NCI-H524 treated with DMSO at 0.1 percent for 48 hours (cell line): ENCODE measurements at places on chromosomes 5 and 9.
A peak's percentile ranks its signal among the peaks of the same experiment; 100 is the strongest.

DNA sequence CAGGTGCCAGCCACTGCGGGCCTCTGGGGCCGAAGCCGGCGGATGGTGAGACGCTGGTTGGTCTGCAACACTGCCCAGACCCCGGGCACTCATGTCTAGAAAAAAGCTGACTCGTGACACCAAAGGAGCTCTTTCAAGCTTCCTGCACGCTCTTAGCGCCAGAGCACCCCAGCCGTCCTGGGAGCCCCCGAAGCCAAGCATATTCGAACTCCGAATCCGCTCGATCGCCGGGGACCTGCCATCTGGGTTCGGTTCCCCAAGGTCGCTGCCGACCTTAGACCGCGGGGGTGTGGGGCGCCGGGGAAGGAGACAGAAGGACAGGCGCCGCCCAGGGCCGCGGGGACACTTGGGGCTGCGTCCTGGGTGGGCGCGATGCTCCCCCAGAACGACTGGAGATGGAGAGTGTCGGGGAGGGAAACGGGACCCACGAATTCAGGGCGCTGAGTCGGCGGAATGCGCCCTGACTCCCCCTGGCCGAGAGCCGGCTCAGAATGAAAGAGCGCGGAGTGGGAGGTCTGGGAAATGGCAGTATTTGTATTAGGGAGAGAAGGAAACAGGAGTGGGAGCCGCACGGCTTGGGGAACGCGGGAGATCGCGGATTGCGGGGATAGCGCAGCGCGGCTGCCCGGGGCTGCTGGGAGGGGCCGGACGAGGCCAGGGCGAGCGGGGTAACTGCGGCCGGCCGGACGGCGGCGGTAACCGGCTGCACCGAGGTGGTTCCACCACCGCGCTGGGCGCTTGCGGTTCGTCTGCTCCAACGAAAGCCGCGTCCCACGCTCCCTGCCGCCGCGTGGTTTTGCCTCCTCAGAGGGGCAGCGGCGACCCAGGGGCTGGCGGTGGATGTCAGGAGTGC is 20.1 kb upstream of the MARCHF6 start:
- no peak for DNase-seq

DNA sequence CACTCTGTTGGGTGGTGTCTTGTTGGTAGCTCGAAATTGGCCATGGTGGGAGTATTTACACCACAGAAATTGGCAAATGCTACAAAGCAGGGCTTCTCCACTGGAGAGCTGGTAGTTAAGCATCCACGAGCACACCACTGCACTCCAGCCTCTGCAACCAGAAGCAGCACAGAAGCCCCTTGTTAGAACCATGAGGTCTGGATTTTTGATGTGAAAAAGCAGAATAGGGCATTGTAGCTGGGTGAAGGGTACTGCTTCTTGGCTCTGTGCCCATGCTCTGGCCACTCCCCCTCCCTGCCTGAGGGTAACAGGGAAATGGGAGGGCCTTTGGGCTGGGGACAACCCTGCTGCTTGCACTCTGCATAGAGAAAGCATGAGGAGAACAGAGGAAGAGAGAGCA is 81.2 kb upstream of the UBTD2 start:
- no peak for DNase-seq

DNA sequence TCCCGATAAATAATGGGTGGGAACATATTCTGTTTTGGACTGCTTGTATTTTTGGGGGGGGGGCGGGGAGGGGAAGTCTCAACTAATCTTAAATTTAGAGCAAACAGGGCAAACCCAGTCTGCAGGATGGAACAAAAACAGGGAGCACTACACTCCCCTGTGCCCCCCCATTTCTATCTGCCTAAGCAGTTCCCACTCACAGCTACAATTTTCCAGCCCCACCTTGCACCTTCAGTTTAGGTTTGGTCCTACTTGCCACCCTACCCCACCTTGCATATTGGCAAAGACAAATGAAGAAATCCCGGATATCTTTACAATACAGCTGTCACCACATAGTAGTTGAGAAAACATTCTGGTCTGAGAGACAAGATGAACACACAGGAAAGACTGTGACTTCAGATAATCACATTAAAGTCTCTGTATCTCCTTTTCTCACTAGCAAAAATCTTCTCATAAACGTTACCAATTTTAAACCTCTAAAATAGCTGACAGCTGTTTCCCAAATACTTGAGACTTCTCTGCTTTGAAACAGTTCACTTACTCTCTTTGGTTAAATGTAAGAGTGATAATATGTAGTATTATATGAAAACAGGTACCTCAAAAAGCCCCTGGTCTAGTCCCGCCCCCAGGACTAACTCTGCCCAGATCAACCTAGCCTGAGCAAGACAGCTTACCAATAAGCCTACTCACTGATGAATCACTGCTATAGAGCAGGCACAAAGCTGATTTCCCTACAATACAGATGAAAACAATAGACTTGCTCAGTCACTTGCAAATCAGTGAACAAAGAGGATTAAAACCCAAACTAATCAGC is 5.2 kb upstream of the RAPGEF6 start:
- DNase-seq: no peak

DNA sequence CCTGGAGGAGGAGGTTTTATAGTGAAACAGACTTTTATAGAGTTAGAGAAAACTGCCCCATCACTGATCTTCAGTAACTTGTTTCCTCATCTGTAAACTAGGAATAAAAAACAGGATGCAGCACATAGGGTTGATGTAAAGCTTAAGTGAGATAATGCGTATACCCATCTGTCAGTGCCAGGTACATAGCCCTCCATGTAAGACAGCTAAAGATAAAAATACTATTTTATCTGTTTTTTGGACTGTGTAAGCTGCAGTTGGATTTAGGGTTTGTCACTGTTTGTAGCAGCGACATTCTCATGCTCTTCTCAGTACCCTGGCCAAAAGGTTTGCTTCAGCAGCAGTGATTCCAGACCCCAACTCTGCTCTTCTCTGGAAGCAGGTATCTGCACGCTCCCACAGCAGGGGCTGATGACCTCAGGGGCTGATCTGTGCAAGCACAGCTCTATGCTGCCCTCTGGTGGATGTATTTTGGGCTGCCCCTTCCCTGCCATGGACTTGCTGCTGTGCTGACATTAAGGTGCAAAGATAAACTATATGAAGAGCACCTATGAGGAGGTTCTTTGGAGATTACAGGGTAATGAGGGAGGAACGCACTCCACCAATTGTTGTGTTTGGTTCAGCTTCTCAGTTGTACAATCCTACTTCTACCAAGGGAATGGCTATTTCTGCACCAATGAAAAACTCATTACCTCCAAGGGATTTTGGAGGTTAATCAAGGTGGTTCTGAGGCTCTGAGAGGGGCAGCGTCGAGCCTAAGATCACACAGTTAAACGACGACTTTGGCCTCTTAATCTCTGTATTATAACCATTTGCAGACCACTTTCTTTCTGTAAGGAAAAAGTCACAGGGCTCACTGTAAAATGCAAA is 13.1 kb downstream of the HMHB1 start:
- peak; percentile 75 for DNase-seq

GRCh38 chr5:5492087-5492933 is 69.8 kb downstream of the ICE1 start:
- DNase-seq: peak; percentile 64

GRCh38 chr5:39619168-39619818 is 194.5 kb upstream of the DAB2 start:
- DNase-seq: no peak

GRCh38 chr9:127803507-127804352 is 1.0 kb downstream of the FPGS start:
- DNase-seq: no peak

GRCh38 chr5:126808521-126808988 is 31.6 kb downstream of the LMNB1 start:
- no peak for DNase-seq

GRCh38 chr9:21002040-21002439 is 29.4 kb downstream of the HACD4 start:
- DNase-seq: no peak

DNA sequence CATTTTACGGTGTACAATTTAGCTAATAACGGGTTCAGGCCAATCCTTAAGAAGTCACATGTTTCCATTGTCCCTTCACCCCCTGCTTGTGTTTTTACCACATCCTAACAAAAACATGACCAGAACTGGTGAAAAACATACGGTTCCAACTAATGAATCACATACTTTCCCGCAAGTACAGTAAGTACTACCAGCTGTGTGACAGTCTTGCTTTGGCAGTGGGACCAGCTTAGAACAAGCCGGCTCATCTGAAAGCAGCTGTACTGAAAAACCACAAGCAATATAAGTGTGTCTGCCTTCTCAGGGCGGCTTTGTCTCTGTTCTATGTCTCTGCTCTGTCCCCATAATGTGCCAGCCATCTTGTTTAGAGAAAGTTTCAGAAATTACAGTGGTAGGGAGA is 242.5 kb downstream of the BNC2 start:
- no peak for DNase-seq

GRCh38 chr5:158313733-158314464 is 455.0 kb upstream of the CLINT1 start:
- DNase-seq: peak; percentile 11

GRCh38 chr9:5587024-5587423 is 41.9 kb upstream of the RIC1 start:
- no peak for DNase-seq

DNA sequence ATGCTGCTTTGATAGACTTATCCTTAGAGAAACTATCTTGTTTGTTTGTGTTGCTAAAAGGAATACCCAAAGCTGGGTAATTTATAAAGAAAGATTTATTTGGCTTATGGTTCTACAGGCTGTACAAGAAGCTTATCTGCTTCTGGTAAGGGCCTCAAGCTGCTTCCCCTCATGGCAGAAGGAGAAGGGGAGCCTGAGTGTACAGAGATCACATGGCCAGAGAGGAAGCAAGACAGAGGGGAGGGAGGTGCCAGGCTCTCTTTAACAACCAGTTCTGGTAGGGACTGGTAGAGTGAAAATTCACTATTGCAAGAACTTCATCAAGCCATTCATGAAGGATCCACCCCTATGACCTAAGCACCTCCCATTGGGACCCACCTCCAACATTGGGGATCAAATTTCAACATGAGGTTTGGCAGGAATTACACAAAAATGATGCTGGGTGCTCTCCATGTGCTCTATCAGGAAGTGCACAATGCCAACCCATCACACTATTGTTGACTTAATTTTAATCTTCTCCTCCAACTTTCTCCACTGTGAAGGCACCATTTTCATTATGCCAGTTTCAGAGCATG is 115.1 kb upstream of the SHB start:
- no peak for DNase-seq

DNA sequence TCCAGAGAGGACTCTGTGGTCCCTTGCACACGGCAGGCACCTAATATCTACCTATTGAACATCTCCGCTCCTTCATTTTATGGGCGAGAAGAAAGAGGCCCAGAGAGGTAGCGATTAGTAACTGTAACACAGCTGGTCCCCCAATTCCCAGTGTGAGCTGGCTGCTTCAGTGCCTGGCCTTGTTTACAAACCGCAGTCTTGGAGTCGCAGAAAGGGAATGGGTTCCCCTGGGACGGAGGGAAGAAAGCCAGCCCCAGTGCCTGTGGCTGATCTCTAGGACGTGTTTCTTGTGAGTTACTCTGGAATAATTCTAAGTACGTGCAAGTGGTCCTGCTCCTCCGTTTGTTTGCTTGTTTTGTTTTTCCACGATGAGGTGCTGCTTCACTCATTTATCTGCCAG is 52.0 kb downstream of the CFAP77 start:
- no peak for DNase-seq

- no peak for DNase-seq
Observed at GRCh38 chr9:69012696-69013381, 1.1 kb downstream of the PRKACG start.

- DNase-seq: no peak
Observed at GRCh38 chr9:105121861-105122430, 122.5 kb upstream of the SLC44A1 start.

- no peak for DNase-seq
Observed at GRCh38 chr9:130220352-130220751, 45.2 kb upstream of the HMCN2 start.

GRCh38 chr5:75048457-75048953 is 3.9 kb downstream of the GCNT4 start:
- no peak for DNase-seq

DNA sequence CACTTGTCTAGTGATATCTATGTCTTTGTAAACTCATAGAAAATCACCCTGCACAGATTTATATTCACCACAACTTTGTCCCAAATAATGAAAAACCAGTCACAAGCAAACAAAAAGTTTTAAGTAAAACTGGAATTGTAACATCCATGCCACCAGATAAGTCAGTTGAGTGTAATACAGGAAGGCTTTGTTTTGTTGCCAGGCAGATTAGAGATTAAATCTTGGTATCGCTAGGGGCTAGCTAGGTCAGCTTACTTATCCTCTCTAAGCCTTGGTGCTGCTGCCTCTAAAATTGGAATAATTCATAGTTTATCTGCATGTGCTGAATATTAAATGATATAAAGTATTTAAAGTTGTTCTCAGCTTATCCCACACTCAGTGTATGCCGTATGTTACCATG is 1062.5 kb downstream of the CDH9 start:
- DNase-seq: no peak

DNA sequence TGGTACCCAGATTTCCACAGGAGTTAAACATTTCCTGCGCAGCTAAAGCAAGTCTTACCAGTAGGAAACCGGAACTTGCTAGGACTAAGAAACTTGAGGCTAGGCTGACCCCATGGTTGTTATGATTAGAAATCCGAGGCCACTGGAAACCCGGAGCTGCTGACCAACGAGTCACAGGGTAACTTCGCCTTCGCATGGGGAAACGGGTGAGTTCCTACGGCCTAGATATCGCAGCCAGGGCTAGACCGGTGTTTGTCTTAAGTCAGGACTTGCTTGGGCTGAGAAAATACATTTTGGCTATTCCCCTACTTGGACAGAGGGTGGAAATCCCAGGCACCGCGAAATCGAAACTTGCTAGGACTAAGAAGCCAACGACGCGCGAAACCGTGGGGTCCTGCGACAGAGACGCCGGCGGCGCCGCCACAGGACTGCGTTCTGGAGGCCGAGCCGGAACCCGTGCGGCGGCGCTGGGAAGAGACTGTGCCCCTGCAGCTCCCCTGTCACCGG is 1.6 kb upstream of the ANXA2R start:
- DNase-seq: no peak

DNA sequence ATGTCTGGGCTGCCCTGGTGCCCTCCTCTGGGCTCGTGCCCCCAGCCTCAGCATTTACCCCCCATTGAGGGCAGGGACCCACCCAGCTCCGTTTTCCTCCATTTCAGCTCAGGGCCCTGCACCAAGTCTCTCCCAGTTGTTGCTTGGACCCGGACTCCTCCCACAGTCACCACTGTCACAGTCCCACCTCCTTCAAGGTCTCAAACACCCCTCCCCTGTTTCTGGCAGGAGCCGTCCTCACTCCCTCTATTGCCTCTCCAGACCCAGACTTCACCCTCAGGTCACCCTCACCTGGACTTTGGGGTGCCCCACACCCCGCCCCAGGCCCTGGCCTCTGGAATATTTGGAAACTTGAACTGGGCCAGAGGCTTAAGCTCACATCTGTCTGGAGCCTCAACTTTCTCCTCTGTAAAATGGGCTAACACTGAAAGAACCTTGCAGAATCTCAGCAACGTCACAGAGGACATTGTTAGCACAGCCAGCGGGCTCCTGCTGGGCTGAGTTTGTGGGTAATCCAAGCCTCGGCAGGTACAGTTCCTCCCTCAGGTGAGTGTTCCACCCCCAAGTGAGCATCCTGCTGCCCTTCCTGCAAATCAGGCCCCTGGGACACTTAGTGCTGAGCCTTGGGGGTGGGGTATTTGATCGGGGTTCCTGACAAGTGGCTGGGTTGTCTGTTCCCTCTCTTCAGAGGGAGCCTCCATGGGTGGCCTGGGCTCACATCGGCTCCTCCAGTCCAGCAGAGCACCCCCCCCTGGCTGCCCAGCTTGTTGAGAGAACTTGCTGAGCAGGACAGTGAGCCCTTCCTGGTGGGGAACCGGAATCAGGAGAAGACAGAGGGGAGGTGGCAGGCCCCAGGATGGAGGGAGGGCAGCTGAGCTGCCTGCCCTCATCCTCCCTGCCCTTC is 130.1 kb downstream of the C9orf50 start:
- DNase-seq: no peak
